ENCODE measurements at places on chromosomes 3 and 15.

GRCh38 chr15:69039516-69040225, 25.2 kb downstream of the NOX5 start:
- DNase-seq, result no peak

GRCh38 chr3:138914870-138915502, 32.0 kb downstream of the FOXL2 start:
- peak; percentile 79 for DNase-seq

GRCh38 chr3:2094941-2095340, 3.7 kb upstream of the CNTN4 start:
- DNase-seq, result no peak

GRCh38 chr3:123773681-123774431, 110.3 kb downstream of the MYLK start:
- DNase-seq, result no peak

DNA sequence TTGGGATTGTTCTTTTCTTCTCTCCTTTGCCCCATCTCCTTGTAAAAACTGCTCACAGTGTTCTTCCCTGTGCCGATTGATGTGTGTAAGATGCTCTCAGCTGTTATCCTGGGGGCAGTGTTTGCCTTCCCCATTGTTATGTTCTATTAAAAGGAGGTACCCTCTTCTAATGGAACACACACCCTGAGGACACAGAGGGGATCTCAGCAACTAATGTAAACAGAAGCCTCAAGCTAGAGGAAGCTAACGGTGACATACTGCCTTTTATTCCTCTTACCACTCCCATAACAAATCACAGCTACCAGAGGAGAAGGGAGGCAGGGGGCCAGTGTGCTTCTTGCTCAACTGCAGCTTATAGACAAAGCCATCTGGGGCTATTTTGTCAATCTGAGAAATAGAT, 2.2 kb downstream of the TAGLN3 start:
- DNase-seq, result no peak

- no peak for DNase-seq
Measured at GRCh38 chr3:132536442-132537153, 60.5 kb upstream of the ACKR4 start.

- no peak for DNase-seq
Measured at GRCh38 chr3:170144437-170144843, 37.1 kb downstream of the PHC3 start.

DNA sequence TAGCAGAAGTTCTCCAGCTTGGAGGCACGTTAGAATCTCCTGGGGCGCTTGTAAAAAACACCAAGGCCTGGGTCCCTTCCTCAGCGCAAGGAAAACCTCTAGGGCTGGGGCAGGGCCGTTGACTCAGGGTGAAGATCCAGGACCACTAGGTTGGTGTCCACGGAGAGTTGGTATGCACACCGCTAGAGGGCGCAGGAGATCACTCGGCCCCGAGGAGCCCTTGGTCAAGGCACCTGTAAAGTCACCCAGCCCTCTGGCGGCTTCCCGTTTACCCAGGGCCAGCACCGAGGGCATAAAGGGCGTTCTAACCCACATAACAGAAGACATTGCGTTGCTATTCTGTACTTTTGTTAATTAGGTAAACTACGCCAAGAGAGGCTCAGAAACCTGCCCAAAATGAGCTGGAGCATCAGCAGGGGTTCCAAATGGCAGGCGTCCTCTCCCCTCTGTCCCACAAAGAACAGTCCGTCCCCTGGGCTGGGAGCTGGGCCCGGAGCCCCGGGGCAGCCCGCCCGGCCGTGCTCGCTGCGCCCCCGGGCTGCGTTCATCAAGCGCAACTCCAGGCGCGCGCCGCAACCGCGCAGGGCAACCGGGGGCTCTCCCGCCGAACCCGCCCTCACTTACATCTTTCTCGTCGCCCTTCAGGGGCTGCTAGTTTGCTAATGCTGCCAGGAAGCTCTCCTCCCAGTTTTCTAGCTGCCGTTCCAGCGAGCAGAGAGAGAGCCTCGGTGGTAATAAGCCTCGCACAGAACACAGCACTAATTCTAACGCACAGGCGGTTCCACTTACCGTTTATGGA, 332.1 kb downstream of the ARRDC4 start:
- peak; percentile 37 for DNase-seq

- DNase-seq, result no peak
Measured at GRCh38 chr15:99504823-99505551, 60.8 kb upstream of the MEF2A start.

DNA sequence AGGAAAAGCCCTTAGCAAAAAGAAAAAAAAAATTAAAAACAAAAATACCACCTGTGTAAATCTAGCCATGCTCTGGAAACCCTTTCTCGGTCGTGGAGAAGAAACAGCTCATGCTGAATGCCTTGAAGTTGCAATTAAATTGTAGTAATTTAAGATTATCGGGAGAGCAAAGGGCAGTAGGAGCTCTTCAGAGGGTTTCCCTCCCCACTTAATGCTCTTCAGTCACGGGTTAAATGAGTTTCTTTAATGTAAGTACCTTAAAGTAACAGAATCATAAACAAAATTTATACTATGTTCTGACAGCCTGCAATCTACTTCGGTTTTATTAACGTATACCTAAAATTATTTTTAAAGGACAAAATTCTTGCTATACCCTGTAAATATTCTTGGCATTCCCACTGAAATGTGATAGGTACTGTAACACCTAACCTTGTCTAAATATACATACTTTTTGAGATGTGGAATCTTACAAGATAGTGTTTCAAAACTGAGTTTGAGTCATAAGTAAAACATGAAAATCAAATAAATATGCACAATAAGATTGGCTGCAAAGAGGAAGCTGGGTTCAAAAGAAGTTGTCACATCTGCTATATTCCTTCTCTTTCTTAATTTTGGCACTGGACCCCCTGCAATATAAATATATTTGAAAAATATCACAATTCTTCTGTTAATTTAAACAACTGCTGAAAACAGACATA, 5.3 kb downstream of the FOXP1 start:
- DNase-seq, result no peak

DNA sequence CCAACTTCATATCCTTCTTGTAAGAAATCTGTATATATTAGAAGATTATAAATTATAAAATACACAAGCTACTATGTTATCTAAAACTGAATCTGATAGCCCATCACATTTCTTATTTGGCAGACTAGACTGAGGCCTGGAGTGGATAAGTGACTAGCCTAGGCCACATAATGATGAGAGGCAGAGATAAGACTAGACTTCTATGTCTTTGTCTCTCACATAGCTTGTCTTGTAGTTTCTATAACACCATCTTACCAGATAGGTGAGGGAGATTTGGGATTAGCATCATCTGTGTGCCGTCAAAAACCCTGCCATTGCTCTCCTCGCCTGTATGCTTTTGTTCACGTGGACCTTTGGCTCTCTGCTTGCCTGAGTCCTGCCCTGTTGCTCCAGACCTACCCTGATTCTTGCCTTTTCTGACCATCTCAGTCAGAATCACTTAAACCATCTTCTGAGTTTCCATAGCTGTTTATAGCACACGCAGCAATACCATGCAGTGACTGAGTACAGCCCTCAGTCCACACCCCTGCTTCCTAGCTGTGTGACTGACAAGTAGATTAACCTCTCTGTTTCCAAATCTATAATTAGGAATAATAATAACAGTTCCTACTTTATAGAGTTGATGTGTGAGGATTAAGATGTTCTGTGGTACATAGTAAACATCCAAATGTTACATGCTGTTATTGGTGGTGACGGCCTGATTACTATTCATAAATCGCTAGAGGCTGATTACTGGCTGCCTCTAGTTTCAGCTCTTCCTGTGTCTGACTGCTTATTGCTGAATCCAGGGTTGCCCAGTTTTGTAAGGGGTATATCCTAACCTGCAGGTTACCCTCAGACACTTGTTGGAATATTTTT, 49.7 kb downstream of the PDE8A start:
- no peak for DNase-seq

DNA sequence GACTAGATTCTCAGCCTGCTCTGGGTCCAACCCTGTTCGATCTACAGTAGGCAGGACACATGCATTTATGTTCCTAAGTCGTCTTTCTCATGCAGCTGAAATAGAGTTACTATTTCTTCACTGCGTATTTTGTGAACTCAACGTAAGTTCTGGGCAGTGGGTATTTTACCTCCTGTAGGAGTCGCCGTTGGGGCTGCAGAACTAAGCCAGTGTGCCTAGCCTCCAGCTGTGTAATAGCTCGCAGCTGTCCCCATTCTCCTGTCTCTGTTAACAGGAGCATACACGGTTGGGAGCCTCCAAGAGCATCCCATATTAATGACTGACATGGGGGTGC, 58.4 kb upstream of the HRH1 start:
- DNase-seq, result no peak

DNA sequence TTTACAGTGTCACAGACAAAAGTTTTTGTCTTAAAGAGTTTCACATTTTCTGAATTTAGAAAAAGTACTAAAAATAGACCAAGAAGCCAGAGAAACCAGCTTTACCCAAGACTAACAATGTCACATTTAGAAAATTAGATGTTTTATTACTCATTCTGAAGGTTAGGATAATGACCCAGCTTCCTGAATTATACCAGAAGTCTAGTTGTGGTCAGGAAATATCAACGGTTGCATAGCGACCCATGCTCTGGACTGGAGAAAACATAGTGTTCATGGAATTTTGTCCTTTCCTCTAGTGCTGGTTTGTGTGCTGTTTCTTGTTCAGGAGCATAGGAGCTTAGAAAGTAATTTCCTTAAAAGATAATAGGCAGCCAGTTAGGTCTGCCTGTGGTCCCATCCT, 59.0 kb downstream of the DPPA2 start:
- no peak for DNase-seq

DNA sequence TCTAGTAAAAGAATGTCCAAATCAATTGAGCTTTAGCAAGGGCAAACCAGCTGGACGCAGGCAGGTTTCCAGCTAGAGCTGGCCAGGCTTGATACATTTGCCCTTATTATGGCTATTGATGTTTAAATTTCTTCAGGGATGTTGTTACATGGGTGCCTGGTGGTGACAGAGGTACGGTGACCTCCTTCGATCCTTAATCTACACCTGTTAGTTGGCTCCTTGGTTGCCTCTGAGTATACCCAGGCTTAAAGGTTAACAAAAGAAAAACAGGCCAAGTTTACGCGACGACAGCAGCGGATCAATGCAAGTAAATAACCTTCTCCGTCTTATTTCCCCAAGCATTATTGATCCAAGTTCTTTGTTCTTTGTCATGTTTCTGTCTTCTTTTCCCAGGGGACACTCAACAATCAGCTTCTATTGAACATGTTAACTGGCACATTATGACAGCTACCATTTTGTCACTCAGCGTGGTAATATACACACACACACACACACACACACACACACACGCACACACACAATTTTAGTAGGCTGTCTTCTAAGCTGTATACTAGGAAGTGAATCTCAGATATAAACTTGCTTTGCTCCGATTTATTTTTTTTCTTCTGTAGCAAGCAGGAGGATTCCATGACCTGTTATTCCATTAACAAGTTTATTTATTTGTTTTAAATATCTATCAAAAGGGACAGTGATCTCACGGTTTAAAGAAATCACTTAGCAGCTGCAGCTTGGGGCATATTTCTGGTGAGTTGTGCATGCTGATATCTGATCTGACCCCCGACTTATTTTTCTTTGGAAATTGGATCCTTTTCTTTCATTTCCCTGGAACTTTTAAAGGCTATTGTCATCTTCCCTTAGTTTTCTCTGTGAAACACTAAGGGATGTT, 844.7 kb downstream of the MCTP2 start:
- no peak for DNase-seq

GRCh38 chr15:100291106-100291505, 50.7 kb downstream of the ADAMTS17 start:
- no peak for DNase-seq

GRCh38 chr3:190619761-190620160, 105.9 kb downstream of the IL1RAP start:
- no peak for DNase-seq

DNA sequence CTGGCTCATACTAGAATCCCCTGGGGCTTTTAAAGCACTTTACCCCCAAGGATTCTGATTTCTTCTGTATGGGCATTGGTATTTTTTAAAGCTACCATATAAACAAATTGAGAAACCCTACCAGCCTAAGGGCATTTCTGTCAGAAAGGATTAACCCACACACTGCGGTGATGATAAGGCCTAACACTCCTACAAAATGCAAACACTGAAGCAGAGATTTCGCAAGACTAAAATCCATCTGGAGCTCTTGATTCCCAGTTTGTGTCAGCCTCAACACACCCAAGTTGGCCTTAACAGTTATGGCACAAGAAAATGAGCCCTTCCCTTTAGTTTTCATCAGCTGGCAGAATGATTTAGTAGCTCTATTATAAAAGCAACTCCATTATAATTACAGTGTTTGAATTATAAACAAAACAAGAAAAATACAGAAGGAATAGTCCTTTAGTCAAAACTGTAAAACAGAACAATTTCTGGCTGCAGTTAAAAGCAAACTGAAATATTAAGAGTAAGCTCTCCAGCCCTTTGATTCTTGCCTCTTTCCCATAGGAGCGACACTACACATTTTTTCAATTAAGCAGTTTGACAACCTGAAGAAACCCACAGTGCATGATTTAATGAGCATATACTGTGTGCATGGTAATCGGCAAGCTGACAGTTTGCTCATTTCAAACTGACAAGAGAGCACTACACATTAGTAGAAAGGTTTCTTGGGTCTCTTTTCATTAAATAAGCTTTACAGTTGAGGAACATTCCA, 441.2 kb downstream of the FHIT start:
- DNase-seq, result no peak

DNA sequence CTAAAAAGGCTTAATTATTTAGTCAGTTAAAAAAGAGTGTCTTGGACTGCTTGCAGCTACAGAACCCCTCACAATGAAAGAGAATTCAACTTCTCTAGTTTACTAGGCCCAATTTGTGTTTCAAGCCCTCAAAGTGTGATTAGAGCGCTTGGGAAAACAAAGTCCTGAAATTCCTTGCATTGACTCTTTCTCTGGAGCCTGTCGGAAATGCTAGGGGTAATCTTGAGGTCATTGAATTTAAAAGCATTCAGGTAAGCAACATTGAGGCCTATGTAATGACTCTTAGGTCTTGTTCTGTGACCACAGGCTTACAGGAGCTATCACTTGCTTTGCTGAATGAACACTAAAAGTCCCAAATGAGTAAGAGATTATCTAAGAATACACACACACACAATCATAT, 186.0 kb downstream of the NLGN1 start:
- no peak for DNase-seq

GRCh38 chr15:86948719-86949118, 869.0 kb downstream of the AGBL1 start:
- no peak for DNase-seq

DNA sequence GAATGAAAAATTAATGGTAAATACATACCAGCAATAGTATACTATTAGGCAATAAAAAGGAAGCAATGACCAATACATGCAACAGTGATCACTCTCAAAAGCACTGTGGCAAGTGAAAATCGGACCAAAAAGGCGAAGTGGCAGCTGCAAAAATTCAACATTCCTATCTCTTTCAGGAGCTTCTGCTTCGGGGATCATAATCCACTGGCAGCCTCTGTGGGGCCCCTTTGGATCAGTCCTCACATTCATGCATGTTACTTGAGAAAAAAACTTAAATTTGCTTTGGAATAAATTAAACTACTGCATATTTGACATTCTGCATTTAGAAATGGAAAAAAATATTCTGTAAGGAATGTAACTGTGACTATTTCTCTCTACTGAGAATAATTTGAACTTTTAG, 425.6 kb downstream of the NR2F2 start:
- DNase-seq, result no peak

Data from inflammatory macrophage (primary cell).